HepG2 (cell line): ENCODE measurements at places on chromosomes 4 and X.
A peak's percentile ranks its signal among the peaks of the same experiment; 100 is the strongest.

DNA sequence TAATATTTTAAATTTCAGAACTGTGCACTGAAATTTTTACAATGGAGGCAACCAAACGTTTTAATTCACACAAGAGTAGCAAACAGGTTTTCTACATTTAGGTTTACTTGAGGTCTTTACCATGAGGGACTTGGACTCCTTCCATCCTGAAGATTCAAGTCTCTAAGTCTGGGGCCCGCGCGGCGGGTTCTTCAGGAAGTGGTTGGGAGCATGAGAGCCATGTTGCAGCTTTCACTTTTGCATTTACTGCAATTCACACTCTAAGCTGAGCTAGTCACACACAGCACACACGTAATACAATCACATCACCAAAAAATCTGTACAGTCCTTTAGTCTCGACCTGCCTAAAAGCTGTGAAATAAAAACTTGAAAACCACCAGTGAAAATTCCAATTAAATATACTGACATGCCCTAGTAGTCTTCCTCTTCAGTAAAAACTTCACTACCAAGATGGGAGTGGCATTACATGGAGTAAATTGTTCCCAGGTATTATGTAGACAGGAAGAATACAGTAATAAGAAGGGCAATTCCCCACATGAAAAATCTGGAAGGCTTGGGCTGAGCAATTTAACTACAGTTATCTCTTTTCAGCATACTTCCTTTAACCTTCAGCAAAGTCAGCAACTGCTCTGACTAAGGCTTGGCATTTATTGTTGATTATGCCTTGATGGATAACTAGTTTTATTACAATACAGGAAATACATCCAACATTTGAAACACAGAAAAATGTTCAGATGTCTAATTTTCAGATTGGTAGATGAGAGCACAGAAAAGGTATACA is 571.1 kb upstream of the DIPK2B start:
- DNase-seq, result no peak

- no peak for DNase-seq
These were observed 1.2 kb downstream of the TMEM255A start for GRCh38 chrX:120309873-120310705.

DNA sequence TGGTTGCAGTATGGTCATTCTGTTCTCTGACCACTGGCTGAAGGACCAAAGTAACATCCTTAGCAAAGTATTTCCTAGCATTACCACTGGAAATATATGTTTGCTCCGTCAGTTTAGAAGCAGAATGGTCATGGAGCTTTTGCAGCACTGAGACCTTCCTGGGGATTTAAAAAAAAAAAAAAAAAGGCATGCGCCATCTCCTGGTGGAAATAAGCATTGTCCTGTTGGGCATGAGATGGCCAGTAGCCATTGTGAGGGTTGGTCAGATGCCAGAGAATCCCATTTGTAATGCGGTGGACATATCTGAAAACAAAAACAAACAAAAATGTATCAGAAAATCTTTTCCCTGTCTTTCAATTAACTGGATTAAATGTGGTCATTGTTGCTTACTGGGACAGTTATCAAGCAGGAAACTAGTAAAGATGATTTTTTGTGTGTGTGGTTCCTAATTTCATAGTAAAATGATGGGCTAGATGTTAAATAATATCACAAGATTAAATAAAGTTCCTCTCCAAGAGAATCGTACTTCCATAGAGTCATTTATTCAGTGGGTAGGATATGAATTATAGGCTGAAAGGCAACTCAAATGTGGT is 139.6 kb downstream of the SOWAHB start:
- peak; percentile 28 for DNase-seq

- DNase-seq, result no peak
These were observed 137.4 kb upstream of the ARSJ start for GRCh38 chr4:114116861-114117260.

GRCh38 chr4:38896940-38897339 is 29.3 kb downstream of the FAM114A1 start:
- no peak for DNase-seq

GRCh38 chr4:169061386-169061785 is 51.3 kb upstream of the CBR4 start:
- no peak for DNase-seq

- DNase-seq, result no peak
These were observed 16.7 kb upstream of the AREG start for GRCh38 chr4:74428276-74428675.

GRCh38 chrX:95760356-95760755 is 924.3 kb upstream of the DIAPH2 start:
- no peak for DNase-seq

- DNase-seq, result no peak
These were observed 1.2 kb downstream of the SPOCK3 start for GRCh38 chr4:167232805-167233684.

GRCh38 chr4:77465271-77465670 is 140.3 kb upstream of the CXCL13 start:
- DNase-seq, result no peak

DNA sequence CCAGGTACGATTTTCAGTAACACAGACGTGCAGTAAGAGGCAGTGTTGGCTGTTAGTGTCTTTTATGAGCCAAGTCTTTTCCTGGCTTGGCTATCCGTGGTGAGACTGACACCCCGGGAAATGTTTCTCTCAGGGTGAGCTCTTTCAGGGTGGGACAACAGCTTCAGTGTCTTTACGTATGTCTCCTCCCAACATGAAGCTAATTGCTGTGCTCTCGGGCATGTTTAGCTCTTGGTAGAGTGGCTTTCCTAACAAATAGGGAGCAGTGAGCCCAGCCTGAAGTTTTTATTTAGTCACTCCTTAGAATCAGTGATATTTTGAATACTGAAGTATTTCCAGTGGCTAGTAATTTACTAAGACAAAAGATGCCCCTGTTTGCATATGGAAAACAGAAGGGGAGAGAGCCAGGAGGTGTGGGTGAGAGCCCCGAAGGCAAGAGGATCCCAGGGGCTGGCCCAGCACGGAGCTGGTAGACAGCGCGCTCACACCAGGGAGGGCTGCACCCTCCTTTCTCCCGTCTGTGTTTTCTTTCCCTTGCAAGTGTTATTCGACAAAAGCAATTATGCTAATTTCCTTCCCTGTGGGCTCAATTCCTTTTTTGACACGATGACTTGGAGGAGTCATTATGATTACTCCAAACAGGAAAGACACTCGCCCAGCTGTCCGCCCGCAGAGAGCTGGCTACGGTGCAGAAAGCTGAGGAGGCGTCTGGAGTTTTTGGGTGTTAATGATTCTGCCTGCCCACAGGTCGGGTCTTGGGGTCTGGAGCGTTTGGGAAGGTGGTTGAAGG is 47.7 kb downstream of the PDGFRA start:
- DNase-seq, result no peak

- peak; percentile 14 for DNase-seq
These were observed 368.6 kb upstream of the CXorf51A start for GRCh38 chrX:147183161-147183560.

DNA sequence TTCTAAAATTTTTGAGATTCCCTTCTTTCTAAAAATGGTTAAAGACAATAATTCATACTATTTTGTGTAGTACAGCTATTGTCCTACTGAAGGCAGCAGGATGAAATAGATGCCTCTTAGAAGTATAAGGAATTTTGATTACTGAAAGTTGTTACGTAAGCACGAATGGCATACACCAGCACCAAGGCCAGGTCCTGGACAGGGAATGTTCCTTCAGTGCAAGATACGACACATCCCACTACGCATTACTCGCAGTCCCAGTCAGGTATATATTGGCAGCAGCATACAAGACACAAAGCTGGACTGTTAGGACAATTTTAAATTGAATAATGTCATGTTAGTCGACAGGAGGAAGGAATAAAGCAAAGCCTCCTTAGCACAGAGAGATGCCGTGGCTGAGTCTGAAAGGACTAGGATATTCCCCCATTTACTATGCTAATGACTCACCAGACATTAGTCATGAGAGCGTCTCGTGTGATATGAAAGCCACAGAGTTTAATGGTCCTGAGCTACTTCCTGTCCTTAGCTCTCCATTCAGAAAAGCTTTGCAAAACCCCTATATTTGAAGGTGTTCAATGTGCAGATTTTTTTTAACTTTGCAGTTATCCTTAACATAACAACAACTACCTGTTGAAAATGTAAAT is 504.3 kb downstream of the FAM133A start:
- DNase-seq, result no peak

- no peak for DNase-seq
These were observed 406.8 kb downstream of the PCDH7 start for GRCh38 chr4:31126881-31127398.

- no peak for DNase-seq
These were observed 582.3 kb downstream of the FSTL5 start for GRCh38 chr4:161581262-161582230.

GRCh38 chrX:41732260-41732659 is 8.3 kb downstream of the GPR82 start:
- DNase-seq, result no peak

GRCh38 chr4:25966171-25966570 is 52.2 kb downstream of the SMIM20 start:
- DNase-seq, result no peak

DNA sequence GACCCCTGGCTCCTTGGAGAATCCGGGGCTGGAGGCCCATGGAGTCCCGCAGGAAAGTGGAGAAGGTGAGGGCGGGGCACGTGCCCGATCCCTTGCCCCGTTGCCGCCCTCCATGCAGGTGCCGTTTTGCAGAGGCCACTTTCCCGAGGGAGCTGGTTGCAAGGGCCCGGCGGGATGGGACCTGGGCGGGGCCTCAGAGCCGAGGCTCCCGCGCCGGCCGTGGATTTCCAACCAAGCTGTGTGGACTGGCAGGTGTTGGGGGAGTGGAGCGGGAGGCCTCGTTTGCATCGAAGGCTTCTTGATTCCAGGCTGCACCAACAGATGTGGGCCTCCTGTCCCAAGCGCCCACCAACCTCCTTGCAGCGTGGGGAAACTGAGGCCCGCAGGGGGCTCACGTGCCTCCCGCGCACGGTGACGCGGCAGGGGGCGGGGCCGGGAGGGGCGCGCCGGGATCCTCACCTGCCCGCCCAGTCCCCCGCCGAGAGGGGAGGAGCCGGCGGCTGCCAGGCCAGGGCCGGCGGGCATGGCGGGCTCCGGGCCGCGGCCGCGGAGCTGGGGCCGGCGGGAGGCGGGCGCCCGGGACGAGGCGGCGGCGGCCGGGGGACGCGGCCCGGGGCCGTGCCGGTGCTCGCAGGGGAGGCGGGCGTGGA is 24.9 kb downstream of the SH3BP2 start:
- DNase-seq, result no peak

- no peak for DNase-seq
These were observed 328.2 kb downstream of the DKK2 start for GRCh38 chr4:106707776-106708463.

DNA sequence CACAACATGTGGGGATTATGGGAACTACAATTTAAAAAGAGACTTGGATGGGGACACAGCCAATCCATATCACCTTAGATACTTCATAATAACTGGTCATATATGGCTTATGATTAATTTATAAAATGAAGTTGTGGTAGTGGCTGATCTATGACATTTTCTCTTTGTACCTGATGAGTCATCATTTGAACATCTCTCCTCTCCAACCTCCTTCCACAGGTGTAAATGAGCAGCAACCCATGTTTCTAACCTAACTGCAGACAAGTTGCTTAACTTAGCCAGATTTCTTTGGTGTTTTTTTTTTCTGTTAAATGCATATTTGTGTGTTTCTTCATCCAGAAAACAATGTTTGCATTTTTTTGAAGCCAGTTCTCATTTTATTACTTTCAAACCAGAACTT is 42.6 kb downstream of the SPANXA2 start:
- no peak for DNase-seq

DNA sequence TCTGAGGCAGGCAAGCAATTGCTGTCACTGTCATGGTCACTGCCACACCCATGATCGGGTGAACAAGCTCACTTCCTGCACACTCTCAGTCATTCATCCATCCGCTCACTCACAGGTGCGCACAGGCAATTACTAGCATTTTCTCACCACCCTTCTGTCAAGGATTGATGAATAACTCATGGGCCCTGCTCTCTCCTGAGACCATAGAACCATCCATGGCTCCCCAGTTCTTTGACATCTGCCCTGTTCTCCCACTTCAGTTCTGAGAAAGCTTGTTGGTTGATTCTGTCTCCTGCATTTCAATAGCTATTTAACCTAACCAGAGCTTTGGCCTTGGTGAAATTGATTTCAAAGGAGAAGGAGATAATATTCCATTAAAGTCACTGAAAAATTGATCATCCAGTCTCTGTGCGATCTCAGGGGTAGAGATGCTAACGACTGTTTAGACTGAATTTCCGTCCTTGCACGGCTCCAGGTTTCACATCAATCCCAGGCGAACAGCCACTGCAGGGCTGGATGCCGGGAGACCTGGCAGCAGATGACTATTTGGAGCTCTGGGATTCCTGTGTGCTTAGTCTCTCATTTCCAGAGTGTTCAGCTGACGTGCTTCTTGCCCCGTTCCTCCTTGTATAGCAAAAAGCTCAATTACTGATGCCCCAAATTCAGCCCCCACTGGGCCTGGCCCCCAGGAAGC is 36.9 kb upstream of the ADRA2C start:
- DNase-seq, result no peak

DNA sequence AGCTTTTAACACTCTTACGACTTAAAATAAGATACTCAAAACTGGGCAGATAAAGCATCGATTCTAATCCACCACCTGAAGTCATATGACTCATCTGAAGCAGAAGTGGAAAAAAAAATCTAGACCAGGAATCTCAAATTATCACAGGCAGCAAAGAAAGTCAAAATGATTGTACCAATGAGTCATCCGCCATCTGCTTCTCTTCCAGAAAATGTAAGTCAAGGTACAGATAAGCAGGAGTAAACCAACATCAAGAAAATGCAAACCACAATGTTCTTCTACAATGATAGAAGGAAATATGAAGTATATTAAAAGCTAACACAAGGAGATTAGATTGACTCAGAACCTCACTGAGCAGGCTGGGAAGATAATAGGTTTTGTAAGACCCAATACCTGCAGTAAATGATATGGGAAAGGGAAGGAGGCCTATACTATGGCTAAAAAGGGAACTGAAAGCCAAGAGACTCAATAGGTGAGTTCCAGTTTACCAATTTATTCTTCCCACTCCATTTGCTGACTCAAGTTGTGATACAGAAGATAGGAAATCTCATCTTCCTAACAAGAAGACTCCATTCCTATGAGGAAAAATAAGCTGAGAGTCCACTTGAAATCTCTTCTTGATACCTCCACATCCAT is 88.4 kb upstream of the TET2 start:
- no peak for DNase-seq

GRCh38 chrX:38260231-38260630 is 39.6 kb upstream of the SRPX start:
- DNase-seq, result peak; percentile 25

- DNase-seq, result no peak
These were observed 173.5 kb upstream of the FMR1 start for GRCh38 chrX:147738265-147738664.

DNA sequence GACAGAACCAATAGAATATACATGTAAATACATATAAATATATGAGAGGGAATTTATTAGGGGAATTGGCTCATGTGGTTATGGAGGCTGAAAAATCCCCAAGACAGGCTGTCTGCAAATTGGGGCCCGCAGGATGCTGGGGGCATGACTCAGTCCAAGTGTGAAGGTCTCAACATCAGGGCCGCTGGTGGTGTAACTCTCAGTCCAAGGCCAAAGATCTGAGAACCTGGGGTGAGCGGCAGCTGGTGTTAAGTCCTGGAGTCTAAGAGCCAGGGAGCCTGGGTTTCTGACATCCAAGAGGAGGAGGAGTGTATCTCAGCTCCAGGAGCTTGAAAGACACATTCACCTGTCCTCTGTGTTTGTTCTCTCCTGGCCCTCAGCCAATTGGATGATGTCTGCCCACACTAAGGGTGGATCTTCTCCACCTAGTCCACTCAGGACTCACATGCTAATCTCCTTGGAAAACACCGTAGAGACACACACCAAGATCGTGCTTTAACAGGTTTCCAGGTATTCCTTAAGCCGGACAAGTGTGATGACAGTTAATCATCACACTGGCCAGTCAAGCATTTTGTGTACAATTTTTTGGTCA is 28.9 kb downstream of the TIGD2 start:
- DNase-seq, result peak; percentile 52

GRCh38 chr4:37914539-37914938 is 23.7 kb downstream of the TBC1D1 start:
- peak; percentile 14 for DNase-seq
